ENCODE measurements at places on chromosomes 2 and 18.
A peak's percentile ranks its signal among the peaks of the same experiment; 100 is the strongest.

GRCh38 chr2:21892140-21892539 lies 768.4 kb downstream of the TDRD15 start:
- no peak for DNase-seq

GRCh38 chr2:3131636-3132326 lies 245.8 kb downstream of the EIPR1 start:
- DNase-seq: no peak

DNA sequence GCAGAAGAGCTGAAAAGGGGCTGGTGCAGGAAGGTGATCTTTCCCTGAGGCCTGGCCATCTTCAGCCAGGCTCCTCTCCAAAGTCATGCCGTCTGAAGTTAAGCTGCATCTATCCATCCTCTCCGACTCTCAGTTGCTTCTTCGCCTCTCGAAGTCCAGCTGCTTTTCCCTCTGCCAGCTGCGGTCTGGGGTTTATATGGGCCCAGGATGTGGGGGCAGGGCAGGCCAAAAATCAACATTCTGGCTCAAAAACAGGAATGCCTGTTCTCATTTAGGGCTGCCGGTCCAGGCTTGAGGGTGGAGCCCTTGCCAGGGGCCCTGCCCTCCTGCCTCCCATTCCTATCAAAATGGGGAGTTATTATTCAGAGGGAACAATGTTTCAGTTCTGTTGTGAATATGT lies 31.2 kb downstream of the CREG2 start:
- no peak for DNase-seq

DNA sequence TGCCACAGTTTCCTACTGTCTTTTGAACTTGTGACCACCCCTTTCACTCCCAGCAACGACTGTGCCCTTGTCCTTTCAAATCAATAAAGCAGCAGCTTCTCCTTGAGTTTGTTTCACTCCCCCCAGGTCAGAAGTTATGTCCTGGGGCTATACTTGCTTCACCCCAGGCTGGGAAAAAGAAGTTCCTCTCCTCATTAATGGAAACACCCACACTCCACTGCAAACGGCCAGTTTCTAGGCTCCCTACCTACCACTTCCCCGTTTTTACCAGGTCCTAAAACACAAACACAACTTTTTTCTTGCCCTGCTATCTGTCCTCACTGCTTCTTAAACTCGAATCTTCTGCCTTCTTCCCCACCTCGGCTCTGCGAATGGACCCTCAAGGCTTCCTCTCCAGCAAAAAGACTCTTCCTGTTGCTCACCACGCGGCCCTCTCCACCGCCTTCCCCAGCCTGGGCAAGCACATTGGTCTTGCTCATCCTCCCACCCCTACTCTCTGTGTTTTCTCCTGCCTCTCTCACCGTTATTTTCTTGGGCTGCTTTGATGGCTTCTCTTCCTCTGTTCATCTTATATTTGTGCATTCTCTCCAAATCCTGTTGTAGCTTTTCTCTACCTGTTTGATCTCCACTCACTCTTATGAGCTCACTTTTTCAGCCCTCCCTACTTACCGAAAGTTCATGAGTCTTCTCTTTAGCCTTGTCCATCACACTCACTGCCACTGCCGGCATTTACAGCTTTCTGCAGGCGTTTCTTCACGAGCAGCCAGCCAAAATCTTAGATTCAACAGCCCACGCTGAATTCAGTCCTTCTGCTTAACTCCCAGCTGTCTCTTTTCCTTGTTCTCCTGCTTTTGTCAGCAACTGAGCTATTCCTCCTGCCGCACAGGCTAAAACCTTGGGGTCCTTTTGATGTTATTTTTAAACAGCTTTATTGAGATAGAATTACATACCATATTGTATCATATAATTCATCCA lies 7.0 kb upstream of the SP5 start:
- no peak for DNase-seq

DNA sequence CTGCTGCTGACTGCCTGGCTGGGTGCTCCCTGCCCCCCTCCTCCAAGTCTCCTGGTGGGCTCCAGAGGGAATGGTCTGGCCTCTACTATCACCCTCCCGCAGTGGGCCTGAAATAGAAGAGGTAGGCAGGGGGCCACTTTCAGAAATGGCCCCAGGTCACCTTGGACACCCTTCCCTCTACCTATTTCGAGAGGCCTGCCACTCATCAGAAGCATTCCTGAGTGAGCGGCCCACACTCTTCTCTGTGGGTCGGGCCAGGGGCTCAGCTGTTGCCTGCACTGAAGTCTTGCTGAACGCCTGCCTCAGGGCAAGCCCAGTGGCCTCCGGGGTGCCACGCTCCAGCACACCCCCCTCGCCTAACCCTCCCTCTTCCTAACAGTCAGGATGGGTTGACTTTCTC lies 124.9 kb downstream of the TNS1 start:
- no peak for DNase-seq

DNA sequence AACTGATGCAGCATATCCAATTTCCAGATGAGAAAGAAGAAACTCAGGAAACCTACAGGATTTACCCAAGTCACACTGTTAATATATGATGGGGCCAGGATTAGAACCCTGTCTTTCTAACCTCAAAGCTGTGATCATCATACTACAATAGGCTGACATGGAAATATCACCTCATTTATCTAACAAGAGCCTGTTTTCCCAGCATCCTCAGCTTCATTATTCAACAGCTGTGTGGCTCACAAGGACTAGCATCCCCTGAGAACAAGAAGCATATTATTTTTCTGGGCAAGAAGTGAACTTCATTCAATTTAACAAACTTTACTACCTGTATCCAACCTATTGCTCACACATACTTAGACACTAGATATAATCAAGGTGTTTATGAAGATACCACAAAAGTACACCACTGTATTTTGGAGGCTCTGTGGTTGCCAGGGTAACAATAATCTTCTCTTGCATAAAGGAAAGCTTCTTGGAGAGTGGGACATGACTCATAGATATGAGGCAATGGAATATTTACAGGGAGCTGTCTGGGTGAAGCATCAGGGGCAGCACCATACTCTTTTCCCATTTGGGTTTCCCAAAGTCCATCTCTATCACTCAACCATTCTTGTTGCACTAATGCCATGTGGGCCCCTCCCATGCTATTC lies 218.2 kb downstream of the RAD51AP2 start:
- no peak for DNase-seq

GRCh38 chr2:231713730-231714638 lies 5.7 kb downstream of the PTMA start:
- DNase-seq: peak; percentile 70

DNA sequence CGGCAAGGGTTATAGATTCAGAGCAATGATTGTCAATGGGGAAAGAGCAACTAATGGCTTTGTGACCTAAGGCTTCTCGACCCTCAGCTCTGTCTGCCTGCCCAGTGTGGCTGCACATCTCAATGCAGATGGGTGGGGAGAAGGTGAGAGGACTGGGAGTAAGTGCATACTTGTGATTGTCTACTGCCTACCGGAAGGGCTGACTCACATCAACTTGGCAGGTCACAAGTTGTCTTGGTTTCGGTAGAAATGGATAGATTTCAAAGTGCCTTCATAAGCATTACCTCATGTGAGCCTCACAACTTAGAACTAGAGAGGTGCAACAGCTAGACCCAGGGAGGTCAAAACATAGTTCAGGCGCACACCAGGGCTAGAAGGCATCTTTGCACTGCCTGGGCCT lies 29.4 kb downstream of the STAT1 start:
- no peak for DNase-seq

DNA sequence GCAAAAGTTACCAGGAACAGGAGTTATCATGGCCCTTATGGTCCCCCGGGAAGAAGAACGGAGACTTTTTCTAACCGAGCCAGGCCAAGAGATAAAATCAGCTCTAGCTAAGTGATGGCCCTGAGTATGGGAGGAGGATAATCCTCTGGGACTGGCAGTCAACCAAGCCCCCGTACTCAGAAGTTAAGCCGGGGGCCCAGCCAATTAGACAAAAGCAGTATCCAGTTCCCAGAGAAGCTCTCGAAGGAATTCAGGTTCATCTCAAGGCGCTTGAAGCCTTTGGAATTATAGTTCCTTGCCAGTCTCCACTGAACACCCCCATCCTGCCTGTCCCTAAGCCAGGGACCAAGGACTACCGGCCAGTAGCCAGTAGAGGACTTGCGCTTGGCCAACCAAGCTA lies 365.3 kb upstream of the TCF4 start:
- no peak for DNase-seq

DNA sequence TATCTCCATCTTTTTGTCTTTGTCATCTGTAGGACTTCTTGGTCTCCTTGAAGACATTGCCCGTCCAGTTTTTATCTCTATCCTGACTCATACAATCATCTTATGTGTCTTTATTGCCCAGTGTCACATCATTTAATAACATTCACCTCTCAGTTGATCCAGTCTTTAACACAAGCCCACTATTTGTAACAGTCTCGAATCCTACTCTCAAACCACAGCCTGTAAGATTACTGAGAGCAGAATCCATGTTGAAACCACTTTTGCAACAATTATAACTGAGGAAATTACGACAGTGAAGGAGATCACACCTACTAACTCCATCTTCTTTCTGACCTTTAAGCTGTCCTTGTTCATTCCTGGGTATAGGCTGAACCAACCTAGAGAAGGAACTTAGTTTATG lies 1206.0 kb upstream of the ZEB2 start:
- no peak for DNase-seq

GRCh38 chr2:135119582-135119981 lies 67.5 kb downstream of the RAB3GAP1 start:
- no peak for DNase-seq

- DNase-seq: no peak
These were observed 42.3 kb downstream of the SLC4A1AP start for GRCh38 chr2:27705851-27706622.

DNA sequence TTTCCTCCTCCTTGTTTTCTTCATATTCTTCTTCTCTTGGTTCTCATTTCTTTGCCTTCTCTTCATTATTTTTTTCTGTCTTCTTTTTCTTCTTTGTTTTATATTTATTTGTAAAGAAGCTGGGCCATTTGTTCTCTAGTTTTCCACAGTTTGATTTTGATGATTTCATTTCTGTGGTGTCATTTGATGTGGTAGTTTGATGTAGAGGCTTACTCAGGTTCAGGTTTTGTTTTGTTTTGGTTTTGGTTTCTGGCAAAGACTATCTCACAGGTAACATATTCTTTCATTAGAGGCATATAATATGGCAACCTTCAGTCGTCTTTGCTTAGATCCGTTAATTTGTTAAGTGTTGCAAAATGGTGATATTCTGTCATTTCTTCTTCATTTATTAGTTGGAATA lies 75.3 kb downstream of the BABAM2 start:
- DNase-seq: no peak

DNA sequence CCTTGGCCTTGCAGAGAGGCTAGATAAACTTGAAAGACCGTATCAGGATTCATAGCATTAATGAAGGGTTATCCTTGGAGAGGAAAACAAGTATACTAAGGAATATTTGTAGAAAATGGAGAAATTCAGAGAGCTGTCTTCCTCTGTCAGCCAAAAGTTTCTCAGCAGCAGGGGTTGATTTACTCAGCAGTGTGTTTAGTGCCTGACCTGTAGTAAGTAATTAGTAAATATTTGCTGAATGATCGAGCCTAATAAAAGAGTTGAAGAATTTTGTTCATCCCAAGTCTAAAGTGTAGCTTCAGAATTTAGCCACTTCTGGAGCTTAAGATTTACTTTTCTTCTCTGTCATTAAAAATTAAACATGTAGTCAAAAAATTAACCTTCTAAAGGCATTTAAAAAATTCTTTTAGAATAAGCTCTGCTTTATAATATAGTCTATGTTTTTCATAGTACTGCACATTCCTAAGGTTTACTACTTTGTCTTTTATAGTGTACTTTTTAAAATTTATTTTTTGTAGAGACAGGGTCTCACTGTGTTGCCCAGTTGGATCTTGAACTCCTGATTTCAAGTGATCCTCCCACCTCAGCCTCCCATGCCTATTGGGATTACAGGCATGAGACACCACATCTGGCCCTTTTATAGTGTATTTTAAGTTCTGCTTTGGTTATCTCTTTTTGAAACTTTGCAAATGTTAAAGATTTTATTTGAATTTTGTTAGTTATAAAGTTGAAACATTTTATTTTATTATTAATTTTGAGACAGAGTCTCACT lies 138.4 kb upstream of the MYO3B start:
- no peak for DNase-seq

GRCh38 chr18:54323970-54324369 lies 33.7 kb downstream of the STARD6 start:
- no peak for DNase-seq

- DNase-seq: no peak
These were observed 236.8 kb downstream of the CLIP4 start for GRCh38 chr2:29351916-29352591.

DNA sequence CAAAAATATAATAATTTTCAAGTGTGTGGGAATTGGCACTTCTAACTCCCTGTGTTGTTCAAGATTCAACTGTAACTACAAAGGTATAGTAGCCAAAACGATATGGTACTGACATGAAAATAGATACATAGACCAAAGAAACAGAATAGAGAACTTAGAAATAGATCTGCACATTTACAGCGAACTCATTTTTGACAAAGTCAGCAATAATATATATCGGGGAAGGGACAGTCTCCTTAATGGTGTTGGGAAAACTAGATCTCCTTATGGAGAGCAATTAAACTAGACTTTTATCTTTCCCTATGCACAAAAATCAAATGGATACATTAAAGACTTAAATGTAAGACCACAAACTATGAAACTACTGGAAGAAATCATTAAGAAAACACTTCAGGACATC lies 1530.6 kb upstream of the SLC39A10 start:
- DNase-seq: no peak

- no peak for DNase-seq
These were observed 29.9 kb downstream of the FN1 start for GRCh38 chr2:215405722-215406581.

GRCh38 chr2:62723253-62723652 lies 17.7 kb downstream of the EHBP1 start:
- DNase-seq: no peak

DNA sequence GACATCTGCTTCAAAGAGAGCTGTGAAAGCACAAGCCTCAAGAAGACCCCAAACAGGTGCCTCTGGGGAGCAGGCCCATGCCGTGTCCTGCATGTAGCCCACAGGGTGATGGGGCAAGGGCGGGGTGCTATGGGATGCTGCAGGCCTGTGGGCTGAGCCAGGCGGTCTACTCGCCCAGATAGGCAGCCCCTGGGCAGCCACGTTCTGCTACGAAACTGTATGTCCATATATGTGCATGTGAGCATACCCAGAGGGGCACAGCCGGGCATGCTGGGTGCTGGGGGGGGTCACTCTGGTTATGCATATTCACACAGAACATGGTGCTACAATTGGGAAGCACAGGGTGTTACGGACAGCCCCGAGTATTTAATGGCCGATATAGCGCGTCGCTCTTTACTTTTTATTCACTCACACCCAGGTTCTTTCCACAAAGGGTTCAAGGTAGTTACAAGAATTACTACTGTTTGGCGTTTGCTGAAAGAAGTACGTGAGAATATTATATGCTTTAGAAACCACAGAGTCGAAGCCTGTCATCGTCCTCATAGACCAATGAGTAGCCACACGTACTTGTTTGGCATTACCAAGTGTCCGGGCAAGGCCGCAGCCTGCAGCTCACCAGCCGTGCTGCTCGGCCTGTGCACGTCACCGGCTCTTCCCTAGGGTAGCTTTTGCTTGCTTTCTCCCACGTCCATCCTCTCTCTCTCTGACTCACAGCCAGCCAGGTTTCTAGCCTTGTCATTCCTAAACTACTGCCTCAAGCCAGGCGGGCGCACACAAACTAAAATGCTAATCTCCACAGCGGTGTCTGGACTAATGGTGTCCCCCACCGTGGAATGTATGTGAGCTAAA lies 14.4 kb downstream of the MTERF4 start:
- DNase-seq: no peak

All from iPS-NIHi11 (cell line).